ENCODE measurements at places on chromosomes 5 and 9. TPM values are rescaled to one million over a fixed set of nuclear protein-coding genes. Genes with fewer than 3 reads are reported as not detected.
A peak's percentile ranks its signal among the peaks of the same experiment; 100 is the strongest.

The STKLD1 gene
- total RNA-seq = 1.1 TPM

DNA sequence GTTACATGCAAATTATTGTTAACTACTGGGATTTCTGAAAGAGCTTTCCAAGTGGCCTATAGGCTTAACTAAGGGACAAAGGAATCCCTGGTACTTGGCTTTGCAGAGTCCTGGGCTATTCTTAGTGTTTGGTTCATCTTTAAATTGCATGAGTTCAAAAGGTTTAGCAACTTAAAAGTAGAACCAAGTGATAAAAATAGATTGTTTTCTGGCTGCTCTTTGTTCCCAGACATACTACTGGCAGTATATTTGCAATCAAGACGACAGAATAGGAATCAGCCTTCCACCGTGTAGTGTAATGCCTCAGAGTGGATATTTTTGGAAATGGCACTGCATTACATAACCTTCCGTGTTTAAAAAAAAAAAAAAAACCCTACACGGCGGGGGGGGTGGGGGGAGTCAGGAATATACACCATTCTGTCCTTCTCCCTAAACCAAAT lies 1.0 kb downstream of the NREP start:
- peaks cover 4% of the 10 kb centered on the region for H3K4me1 ChIP-seq
- H3K36me3 ChIP-seq = no peaks in the 10 kb centered on the region
- no peak for DNase-seq
- H3K27ac ChIP-seq = no peak overlapping the region
- H3K27me3 ChIP-seq = no peaks in the 10 kb centered on the region

- H3K27me3 ChIP-seq = no peaks in the 10 kb centered on the region
- H3K4me3 ChIP-seq = no peak overlapping the region
- no peak for DNase-seq
- H3K36me3 ChIP-seq = no peaks in the 10 kb centered on the region
- no peaks in the 10 kb centered on the region for H3K4me1 ChIP-seq
Measured at GRCh38 chr9:91896513-91897121, 53.4 kb downstream of the ROR2 start.

DNA sequence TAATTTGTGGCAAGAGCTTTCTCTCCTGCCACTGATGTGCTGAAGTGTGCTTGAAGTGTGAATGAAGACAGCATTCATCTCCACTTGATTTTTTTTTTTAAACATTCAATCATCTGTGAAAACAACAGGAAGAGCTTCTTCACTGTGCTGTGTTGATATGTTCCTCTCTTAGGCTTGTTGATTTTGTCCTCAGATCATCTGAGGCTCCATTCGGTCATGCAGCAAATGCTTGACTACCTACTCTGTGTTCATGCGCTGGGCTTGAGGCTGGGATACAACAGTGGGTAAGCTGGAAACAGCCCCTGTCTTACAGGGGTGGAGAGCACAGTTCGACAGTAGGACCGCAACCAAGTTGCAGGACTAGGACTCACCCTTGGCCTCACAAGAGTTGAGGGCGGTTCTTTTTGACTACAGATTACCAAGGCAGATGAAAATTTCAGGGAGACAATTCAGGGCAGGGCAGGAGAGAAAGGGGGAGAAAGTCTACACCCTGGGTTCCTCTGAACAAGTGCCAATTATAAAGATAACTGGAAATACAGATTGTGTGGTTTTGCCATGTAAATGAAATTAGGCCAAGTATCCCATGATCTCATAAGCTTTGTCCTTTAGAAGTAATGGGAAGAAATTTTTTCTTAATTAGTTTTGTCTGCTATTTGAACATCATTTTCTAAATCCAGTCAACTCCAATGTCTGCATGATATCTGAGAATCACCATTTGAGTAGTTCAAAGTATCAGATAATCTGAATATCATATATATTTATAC lies 31.0 kb upstream of the F2R start:
- no peak overlapping the region for H3K27ac ChIP-seq
- no peaks in the 10 kb centered on the region for H3K4me1 ChIP-seq
- H3K36me3 ChIP-seq = peaks cover 55% of the 10 kb centered on the region
- H3K27me3 ChIP-seq = no peaks in the 10 kb centered on the region
- DNase-seq = no peak
- H3K4me3 ChIP-seq = no peak overlapping the region

DNA sequence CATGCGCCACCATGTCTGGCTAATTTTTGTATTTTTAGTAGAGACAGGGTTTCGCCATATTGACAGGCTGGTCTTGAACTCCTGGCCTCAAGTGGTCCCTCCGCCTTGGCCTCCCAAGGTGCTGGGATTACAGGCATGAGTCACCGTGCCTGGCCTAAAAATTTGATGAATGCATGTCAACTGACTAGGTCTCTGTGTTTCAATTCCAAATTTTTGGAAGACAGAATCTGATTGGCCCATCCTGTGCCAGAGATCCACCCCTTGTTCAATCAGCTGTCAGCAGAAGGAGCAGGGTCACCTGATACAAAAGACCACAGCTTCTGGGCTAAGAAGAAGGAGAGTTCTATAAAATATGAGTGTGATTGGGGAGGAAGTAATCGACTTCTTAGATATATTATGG lies 43.5 kb upstream of the COL15A1 start:
- no peaks in the 10 kb centered on the region for H3K4me1 ChIP-seq
- DNase-seq = no peak
- H3K27me3 ChIP-seq = no peaks in the 10 kb centered on the region
- no peaks in the 10 kb centered on the region for H3K36me3 ChIP-seq
- no peak overlapping the region for H3K4me3 ChIP-seq
- H3K27ac ChIP-seq = no peak overlapping the region

DNA sequence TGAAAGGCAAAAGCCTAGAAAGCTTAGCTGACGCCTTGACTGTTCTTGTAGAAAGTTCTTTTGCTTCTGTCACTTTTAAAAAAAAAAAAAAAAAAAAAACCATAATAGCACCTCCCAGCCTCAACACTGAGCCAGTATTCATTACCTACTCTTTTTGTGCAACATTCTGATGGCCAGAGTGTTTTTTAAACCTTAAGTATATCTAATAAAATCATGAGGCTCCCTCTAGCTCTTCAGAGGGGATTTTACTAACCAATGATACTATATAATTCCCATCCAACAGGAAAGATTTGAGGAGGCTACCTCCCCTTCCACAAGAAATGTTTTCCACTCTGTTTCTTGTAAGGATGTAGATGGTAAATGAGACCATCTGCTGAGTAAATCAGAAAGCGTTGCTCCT lies 3.9 kb downstream of the BNC2 start:
- peaks cover 14% of the 10 kb centered on the region for H3K4me1 ChIP-seq
- no peak for DNase-seq
- no peak overlapping the region for H3K4me3 ChIP-seq
- no peaks in the 10 kb centered on the region for H3K36me3 ChIP-seq
- H3K27ac ChIP-seq = no peak overlapping the region

- peaks cover 2% of the 10 kb centered on the region for H3K27me3 ChIP-seq
- no peaks in the 10 kb centered on the region for H3K4me1 ChIP-seq
- no peak overlapping the region for H3K4me3 ChIP-seq
- H3K27ac ChIP-seq = no peak overlapping the region
Measured at GRCh38 chr5:148583421-148583965, 70.8 kb downstream of the HTR4 start.

- DNase-seq = no peak
- peaks cover 2% of the 10 kb centered on the region for H3K36me3 ChIP-seq
- H3K27me3 ChIP-seq = no peaks in the 10 kb centered on the region
- no peak overlapping the region for H3K4me3 ChIP-seq
- H3K27ac ChIP-seq = no peak overlapping the region
- H3K4me1 ChIP-seq = peaks cover 5% of the 10 kb centered on the region
Measured at GRCh38 chr5:116449458-116449857, 125.2 kb downstream of the SEMA6A start.

DNA sequence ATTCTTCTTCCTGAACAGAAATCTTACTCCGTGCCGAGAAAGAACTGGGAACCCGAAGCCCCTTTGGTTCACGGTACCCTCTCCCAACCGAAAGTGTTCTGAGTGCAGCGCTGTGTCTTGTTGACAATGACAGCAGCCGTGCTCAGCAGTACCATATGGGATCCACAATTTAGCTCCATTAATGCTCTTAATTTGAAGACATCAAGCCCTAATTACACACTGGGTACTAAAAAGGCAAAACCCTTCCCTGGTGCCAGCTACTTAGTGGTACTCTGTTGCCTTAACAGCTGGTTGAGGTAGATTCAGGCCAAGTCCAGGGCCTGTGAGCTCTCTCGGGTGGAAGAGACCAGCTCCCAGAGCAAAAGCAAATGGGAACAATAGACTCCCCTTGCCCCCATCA lies 24.5 kb downstream of the DDX31 start:
- no peaks in the 10 kb centered on the region for H3K27me3 ChIP-seq
- no peak overlapping the region for H3K4me3 ChIP-seq
- DNase-seq = no peak
- peaks cover 82% of the 10 kb centered on the region for H3K36me3 ChIP-seq
- no peak overlapping the region for H3K27ac ChIP-seq
- no peaks in the 10 kb centered on the region for H3K4me1 ChIP-seq

GRCh38 chr5:157924931-157925729 lies 66.2 kb upstream of the CLINT1 start:
- H3K27ac ChIP-seq = no peak overlapping the region
- no peaks in the 10 kb centered on the region for H3K27me3 ChIP-seq

GRCh38 chr9:96150324-96151227 lies 151.4 kb downstream of the HSD17B3 start:
- H3K4me3 ChIP-seq = no peak overlapping the region
- DNase-seq = peak; percentile 47
- peaks cover 21% of the 10 kb centered on the region for H3K4me1 ChIP-seq
- H3K36me3 ChIP-seq = no peaks in the 10 kb centered on the region

- no peak overlapping the region for H3K4me3 ChIP-seq
- no peak overlapping the region for H3K27ac ChIP-seq
- peaks cover 44% of the 10 kb centered on the region for H3K36me3 ChIP-seq
Measured at GRCh38 chr5:69103521-69103920, 9.7 kb downstream of the SLC30A5 start.

- H3K4me1 ChIP-seq = peaks cover 65% of the 10 kb centered on the region
- peak overlapping the region; percentile 97 for H3K27ac ChIP-seq
- H3K4me3 ChIP-seq = no peak overlapping the region
Measured at GRCh38 chr9:131631306-131631705, 86.0 kb downstream of the PRRT1B start.

The TTC16 gene
- total RNA-seq = 21.5 TPM

- no peaks in the 10 kb centered on the region for H3K36me3 ChIP-seq
- H3K27ac ChIP-seq = no peak overlapping the region
Measured at GRCh38 chr9:115107701-115108100, 10.3 kb downstream of the TNC start.

GRCh38 chr9:84381508-84381907 lies 41.0 kb upstream of the SLC28A3 start:
- H3K4me1 ChIP-seq = no peaks in the 10 kb centered on the region
- H3K4me3 ChIP-seq = no peak overlapping the region
- H3K36me3 ChIP-seq = no peaks in the 10 kb centered on the region
- H3K27me3 ChIP-seq = no peaks in the 10 kb centered on the region

- H3K27ac ChIP-seq = no peak overlapping the region
- DNase-seq = no peak
- peaks cover 4% of the 10 kb centered on the region for H3K27me3 ChIP-seq
- no peaks in the 10 kb centered on the region for H3K4me1 ChIP-seq
Measured at GRCh38 chr5:146548781-146549449, 32.9 kb upstream of the GPR151 start.

The ANKRD34B gene
- not detected for total RNA-seq

The GMCL2 gene
- not detected for total RNA-seq

The CCDC127 gene
- total RNA-seq = 5.4 TPM

DNA sequence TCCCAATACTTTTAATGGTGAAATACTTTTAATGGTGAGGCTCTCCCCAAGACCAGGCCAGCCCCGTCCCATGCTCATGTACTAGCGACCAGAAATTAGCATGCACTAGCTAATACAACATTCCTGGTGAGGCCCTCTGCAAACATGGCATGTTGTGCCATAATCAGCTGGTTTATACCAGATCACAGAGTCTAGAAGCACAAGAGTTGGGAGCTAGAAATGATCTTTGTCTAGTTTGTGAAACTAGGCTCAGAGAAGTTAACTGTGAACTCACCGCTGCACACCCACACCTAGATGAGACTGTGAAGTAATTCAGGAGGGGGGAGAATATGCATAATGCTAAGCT lies 37.4 kb downstream of the MTMR12 start:
- DNase-seq = no peak
- peaks cover 25% of the 10 kb centered on the region for H3K4me1 ChIP-seq
- peaks cover 39% of the 10 kb centered on the region for H3K36me3 ChIP-seq
- no peaks in the 10 kb centered on the region for H3K27me3 ChIP-seq
- no peak overlapping the region for H3K27ac ChIP-seq

The PPP3R2 gene
- total RNA-seq = not detected

DNA sequence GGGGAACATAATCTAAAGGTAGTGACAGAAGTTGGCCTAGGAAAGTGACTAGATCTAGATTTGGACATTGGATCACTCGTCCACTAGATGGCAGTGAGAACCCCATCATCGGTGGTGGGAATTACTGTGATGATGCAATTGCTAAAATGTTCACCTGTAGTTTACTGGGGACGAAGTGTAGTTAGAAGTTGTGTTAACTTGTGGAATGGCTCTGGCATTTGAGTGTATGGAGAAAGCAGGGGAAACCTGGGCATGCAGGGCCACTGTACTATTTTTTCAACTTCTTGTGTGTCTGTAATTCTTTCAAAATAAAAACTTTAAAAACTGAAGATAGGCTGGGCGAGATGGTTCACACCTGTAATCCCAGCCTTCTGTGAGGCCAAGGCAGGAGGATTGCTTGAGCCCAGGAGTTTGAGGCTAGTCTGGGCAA lies 75.5 kb downstream of the PHAX start:
- peak; percentile 88 for DNase-seq
- no peak overlapping the region for H3K4me3 ChIP-seq
- H3K27me3 ChIP-seq = no peaks in the 10 kb centered on the region
- H3K4me1 ChIP-seq = peaks cover 2% of the 10 kb centered on the region

The PCDHGC4 gene
- total RNA-seq = 0.31 TPM

The BSPRY gene
- total RNA-seq = 3.3 TPM

The TIMD4 gene
- total RNA-seq = 2.6 TPM

The SEMA4D gene
- total RNA-seq = 420 TPM

- H3K27ac ChIP-seq = no peak overlapping the region
- no peaks in the 10 kb centered on the region for H3K36me3 ChIP-seq
- DNase-seq = no peak
- H3K4me3 ChIP-seq = no peak overlapping the region
- no peaks in the 10 kb centered on the region for H3K27me3 ChIP-seq
- H3K4me1 ChIP-seq = no peaks in the 10 kb centered on the region
Measured at GRCh38 chr5:125401724-125402622, 655.5 kb upstream of the ZNF608 start.

The BARHL1 gene
- total RNA-seq = not detected

- no peak overlapping the region for H3K27ac ChIP-seq
- no peak overlapping the region for H3K4me3 ChIP-seq
- DNase-seq = no peak
- H3K36me3 ChIP-seq = no peaks in the 10 kb centered on the region
- H3K27me3 ChIP-seq = no peaks in the 10 kb centered on the region
Measured at GRCh38 chr9:27496135-27496504, 28.0 kb upstream of the IFNK start.

The KIF20A gene
- 0.61 TPM for total RNA-seq

- no peaks in the 10 kb centered on the region for H3K36me3 ChIP-seq
- no peak overlapping the region for H3K4me3 ChIP-seq
- H3K4me1 ChIP-seq = no peaks in the 10 kb centered on the region
- DNase-seq = no peak
- no peaks in the 10 kb centered on the region for H3K27me3 ChIP-seq
- no peak overlapping the region for H3K27ac ChIP-seq
Measured at GRCh38 chr9:93697352-93698139, 121.2 kb downstream of the PHF2 start.

GRCh38 chr9:101387871-101388506 lies 3.2 kb upstream of the BAAT start:
- no peak for DNase-seq
- peaks cover 20% of the 10 kb centered on the region for H3K36me3 ChIP-seq
- no peak overlapping the region for H3K27ac ChIP-seq
- no peak overlapping the region for H3K4me3 ChIP-seq
- no peaks in the 10 kb centered on the region for H3K27me3 ChIP-seq
